ENCODE measurements at places on chromosomes 16 and 17.
A peak's percentile ranks its signal among the peaks of the same experiment; 100 is the strongest.

DNA sequence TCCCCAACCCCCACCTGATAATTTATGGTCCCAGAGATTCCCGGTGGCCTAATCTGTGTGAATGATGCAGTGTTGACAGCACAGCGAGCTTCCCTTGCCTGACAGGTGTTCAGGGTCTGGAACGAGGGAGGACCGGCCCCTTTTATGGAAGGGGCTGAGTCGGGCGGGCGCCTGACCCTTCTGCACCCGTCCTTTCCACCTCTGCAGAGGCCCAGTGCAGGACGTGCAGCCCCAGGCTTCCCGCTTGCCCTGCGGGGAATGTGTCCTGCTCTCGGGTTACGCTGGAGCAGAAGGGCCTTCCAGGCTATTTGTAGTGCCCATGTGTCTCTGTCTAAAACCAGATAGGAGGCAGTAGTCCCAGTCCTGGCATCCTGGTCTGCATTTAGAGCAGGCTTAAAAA lies 16.2 kb downstream of the SMTNL2 start:
- peak; percentile 61 for DNase-seq

DNA sequence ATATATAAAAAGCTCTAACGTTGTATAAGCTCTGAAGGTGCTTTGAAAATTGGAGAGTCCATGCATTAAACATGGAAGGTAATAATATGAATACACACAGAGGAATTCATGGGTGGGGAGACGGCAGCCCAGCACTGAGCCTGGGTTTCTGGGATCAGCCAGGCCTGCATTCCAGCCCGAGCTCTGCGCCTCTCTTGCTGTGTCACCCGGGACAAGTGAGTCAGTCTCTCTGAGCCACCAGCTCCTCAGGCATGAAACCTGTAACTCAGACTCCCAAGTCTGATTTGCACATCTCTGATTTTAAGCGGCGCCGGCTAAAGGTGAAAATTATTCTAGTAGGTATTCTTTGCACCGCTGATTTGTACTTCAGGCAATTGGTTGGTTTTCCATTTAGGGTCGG lies 238.8 kb downstream of the MRTFB start:
- DNase-seq, result no peak

DNA sequence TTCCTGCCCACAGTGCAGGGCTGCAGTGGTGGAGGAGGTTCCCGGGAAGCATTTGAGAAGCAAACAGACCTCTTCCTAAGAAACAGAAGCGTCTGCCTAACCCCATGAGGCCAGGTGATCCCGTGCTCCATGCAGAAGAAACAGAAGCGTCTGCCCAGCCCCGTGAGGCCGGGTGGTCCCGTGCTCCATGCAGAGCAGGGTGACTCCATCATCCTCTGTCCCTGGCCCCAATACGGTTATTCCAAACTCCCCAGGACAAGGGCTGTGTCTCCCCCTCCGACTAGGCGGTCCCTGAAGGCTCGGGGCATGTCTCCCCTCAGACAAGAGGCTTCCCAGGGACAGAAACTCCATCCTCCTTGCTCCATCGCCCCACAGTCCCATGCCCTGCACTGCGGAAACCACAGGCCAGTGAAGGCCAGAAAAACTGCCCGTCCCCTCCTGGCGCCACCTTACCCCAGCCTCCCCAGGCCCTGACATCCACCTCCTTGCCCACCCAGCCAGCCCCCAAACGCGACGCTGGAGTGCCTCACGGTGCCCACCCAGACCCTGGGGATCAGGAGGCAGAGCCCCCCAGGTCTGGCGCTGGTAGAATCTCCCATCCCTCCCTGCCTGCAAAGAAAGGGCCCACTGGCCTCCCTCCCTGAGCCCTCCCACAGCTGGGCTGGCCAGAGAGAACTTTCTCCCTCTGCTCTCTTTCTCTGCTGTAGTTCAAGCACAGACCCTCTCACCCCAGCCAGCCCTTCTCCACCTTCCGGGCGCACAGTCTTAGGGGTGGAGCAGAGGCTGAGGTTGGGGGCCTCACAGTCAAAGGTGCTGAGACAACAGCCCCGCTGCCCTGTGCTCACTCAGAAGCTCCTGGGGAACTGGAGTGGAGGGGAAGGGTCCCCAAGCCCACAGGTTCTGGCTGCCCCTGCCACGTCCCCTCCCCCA lies 30.6 kb upstream of the KRT17 start:
- DNase-seq, result no peak

DNA sequence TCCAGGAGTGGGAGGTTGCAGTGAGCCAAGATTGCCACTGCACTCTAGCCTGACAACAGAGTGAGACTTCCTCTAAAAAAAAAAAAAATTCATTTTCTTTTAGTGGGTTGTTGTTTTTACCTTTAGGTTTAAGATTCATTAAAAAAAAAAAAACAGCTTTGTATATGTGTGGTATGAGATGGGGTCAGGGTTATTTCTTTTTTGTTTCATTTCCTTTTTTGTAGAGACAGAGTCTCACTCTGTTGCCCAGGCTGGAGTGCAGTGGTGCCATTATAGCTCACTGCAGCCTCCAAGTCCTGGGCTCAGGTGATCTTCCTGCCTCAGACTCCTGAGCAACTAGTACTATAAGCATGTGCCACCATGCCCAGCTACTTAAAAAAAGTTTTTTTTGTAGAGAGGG lies 47.0 kb downstream of the BCAS3 start:
- DNase-seq, result no peak

GRCh38 chr17:58756246-58757161 lies 850 bp downstream of the PPM1E start:
- DNase-seq, result no peak

GRCh38 chr17:11598274-11599221 lies at the start of gene DNAH9:
DNAH9 (plus strand) TSS chr17:11598470; CDS start chr17:11598499, 29 bp downstream.
- DNase-seq, result peak; percentile 85

DNA sequence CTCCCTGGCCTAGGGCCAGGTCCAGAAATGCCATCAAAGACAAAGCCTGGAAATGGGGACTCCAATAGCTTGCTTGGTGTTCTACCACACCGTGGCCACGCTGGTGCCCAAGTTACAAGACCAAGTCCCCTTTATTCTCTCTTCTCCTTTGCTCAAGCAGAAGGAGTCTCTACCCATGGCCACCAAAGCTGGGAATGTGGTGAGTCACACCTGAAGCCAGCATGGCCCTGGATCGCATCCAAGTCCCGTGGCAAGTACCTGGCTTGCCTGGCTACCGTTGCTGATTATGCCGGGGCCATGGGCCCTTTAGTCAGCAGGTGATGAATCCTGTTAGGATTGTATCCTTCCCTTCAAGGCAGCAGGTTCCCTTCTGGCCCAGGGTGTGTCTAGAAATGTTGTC lies 260.0 kb downstream of the HAPSTR1 start:
- DNase-seq, result no peak

GRCh38 chr17:37026531-37026869 lies 77.7 kb downstream of the AATF start:
- DNase-seq, result no peak

- no peak for DNase-seq
These were observed 22.0 kb upstream of the MRPS23 start for GRCh38 chr17:57871863-57872262.

GRCh38 chr17:17351356-17351891 lies 48.3 kb downstream of the NT5M start:
- DNase-seq, result no peak

GRCh38 chr16:75983741-75984381 lies 257.6 kb upstream of the CPHXL start:
- no peak for DNase-seq

GRCh38 chr16:16073891-16074881 lies 124.8 kb downstream of the ABCC1 start:
- peak; percentile 79 for DNase-seq

DNA sequence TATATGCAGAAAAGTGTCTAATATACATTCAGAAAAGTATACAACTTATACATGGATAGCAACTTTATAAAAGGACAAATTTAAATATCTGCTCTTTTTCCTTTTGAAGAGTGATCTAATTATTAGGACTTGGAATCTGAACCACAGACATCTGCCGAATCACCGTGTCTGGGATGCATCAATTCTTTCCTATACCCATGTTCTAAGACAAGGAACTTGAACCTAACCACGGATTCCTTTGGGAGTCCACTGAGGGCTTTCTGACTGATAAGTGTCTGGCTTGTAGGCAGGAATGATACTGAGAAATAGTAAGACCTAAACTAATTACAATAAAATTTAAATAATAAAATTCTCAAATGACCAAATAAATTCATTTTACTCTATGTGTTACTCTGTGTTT lies 54.2 kb downstream of the NDEL1 start:
- no peak for DNase-seq

GRCh38 chr16:75379911-75380847 lies 53.1 kb downstream of the CFDP1 start:
- no peak for DNase-seq

GRCh38 chr17:81722184-81723120 lies 10.4 kb downstream of the SLC25A10 start:
- no peak for DNase-seq

GRCh38 chr17:72393553-72393952 lies 272.7 kb downstream of the SOX9 start:
- DNase-seq, result no peak

DNA sequence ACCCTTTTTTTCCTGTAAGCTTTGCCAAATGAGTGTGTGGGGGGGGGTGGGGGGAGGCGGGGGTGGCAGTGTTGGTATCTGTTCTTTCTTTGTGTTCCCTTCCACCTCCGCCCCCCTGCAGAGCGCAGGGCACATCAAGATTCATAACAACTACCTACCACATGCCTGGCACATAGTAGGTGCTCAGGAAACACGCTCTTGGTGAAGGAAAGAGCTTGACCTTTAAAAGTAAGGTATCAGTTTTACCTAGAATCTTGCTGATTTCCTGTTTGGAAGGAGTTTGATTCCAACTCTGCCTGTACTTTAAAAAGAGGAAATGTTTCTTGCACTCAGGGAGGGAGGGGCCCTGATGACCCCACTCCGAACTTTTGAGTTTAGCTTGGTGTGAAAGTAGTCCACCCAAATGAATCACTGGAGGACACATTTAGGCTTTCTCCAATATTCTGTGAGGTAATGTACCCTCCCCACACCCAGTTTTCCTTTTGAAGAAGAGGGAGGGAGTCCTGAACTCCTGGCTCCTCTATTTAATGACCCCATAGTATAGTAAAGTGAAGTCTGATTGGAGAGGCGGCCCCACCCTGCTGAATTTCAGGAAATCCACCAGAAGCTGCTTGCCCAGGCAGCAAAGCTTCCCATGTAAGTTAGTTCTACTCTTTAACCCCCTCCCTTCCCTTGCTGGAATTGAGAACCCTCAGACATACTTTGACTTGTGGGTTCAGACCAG lies 560 bp upstream of the FAM20A start:
- no peak for DNase-seq

DNA sequence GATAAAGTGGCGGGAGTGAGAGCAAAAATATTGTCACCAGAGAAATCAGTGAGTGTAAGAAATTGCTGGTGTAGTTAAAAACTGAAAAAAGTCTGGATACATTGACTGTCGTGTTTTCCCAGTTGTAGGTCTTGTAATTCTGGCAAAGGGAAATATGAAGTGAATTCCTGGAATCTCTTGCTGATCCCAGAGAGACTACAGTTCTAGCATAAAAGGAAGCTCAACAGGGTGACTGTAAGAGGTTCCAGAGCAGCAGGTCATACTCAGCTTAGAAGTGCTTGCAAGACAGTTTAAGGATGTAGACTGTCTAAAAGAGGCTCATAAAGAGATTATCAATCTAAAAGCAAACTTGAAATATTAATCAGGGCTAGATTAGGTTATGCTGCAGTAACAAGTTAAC lies 290.8 kb upstream of the HSBP1 start:
- no peak for DNase-seq

All from Caco-2 (cell line).